ENCODE measurements at places on chromosomes 3 and 15.

DNA sequence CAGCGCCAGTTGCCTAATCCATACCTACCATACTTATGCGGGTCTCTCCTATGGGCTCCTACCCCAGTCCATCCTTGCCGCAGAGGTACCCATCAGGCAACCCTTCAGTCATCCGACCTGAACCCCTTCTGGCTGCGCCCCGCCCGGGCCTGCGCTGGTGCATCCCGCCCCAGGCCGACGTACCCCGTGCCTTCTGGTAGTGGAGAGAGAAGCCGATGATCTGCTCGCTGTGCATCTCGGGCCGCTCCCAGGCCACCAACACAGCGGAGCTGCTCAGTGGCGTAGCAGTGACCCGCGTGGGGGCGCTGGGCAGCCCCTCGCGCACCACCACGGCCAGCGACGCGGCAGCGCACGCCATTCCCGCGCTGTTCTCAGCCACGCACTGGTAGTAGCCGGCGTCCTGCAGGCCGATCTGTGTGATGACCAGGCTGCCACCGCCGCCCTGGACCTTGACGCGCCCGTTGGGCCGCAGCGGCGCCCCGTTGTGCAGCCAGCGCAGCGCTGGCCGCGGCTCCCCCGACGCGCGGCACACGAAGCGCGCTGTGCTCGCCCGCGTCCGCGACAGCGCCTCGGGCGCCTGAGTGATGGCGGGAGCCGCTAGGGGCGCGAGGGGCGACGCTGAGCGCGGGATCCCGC is 17.9 kb upstream of the IGDCC3 start:
- no peak for DNase-seq

DNA sequence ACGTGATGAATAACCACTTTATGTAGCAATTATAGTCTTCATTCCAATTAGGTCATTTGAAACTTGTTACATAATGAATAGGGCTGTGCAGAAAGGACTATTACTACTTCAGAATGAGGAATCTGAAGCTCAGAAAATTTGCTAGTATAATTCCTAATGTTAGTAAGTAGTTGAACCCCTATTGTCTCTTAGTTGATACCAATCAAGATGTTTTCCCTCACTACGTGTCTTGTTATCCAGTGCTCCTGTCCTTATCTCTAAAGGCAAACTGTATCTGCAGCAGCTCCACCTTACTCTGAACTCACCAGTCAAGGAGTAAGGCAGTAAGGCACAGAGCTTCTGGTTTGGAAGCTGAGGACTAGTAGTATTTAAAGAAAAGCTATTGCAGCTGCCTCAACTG is 32.0 kb downstream of the RAB11A start:
- DNase-seq: no peak

- no peak for DNase-seq
Measured at GRCh38 chr3:131901686-131902085, 133.1 kb downstream of the CPNE4 start.

- DNase-seq: no peak
Measured at GRCh38 chr3:149151843-149152242, 22.4 kb downstream of the HPS3 start.

- peak; percentile 53 for DNase-seq
Measured at GRCh38 chr3:196192524-196193051, 18.6 kb downstream of the ZDHHC19 start.

DNA sequence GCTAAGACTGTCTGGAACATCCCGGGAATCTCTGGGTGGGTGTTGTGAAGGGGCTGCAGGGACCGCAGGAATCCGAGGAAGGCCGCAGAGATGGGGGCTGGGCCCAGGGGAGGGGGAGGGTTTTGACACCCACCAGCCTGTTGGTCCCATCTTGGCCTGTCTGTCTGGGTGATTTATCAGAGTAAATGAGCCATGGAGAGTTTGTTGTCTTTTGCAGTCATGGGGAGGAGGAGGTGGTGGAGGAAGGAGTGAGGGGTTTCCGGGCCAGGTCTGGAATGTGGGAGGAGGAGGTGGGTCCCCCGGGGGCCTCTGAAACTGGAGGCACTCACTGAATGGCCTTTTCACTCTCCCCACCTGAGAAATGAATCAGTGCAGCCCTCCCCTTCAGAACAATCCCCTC is 11.5 kb downstream of the SEMA3F start:
- no peak for DNase-seq

GRCh38 chr15:88701561-88702095 is 62.8 kb downstream of the ISG20 start:
- no peak for DNase-seq

DNA sequence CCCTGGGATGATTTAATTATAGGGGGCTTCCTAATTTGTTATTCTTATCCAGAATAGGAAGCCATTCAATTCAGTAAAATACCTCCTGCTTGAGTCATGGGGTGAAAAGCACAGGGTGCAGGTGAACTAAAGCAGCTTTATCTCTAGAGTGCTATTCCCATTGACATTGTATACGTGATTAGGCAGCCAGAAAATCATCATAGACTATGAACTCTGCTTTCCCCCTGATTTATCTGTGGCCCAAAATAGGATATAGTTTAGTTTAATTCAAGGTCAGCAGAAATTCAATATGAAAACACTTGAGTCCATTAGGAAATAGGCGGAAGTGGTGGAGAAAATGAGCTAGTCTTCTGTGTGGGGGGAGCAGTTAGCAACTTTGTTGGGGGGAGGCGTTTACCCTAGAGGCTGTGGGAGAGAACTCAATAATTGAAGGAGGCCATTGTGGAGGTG is 18.2 kb upstream of the PRKCI start:
- DNase-seq: no peak

DNA sequence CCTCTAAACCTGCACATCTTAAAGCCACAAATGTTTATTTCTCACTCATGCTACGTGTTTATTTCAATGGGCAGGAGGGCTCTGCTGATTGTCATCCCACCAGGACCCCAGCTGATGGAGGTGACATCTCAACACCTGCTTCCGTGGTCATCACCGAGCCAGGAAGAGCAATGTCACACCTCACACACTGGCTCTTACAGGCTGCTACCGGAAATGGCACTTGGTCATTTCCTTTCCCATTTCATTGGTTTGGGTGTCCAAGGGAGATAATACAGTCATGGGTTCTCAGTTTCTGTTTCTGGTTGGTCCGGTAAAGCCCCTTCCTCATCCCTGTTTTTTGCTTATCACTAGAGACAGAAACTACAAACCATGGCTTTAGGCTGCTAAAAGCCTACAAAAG is 41.9 kb downstream of the ABHD2 start:
- DNase-seq: no peak

GRCh38 chr3:35505181-35505580 is 134.1 kb upstream of the ARPP21 start:
- DNase-seq: peak; percentile 40

GRCh38 chr3:66302288-66302687 is 81.5 kb downstream of the SLC25A26 start:
- DNase-seq: no peak

- peak; percentile 77 for DNase-seq
Measured at GRCh38 chr3:11655196-11655928, 11.6 kb upstream of the VGLL4 start.

- no peak for DNase-seq
Measured at GRCh38 chr15:47725906-47726305, 8.6 kb downstream of the SEMA6D start.

GRCh38 chr3:175082631-175083030 is 223.5 kb downstream of the NAALADL2 start:
- no peak for DNase-seq

DNA sequence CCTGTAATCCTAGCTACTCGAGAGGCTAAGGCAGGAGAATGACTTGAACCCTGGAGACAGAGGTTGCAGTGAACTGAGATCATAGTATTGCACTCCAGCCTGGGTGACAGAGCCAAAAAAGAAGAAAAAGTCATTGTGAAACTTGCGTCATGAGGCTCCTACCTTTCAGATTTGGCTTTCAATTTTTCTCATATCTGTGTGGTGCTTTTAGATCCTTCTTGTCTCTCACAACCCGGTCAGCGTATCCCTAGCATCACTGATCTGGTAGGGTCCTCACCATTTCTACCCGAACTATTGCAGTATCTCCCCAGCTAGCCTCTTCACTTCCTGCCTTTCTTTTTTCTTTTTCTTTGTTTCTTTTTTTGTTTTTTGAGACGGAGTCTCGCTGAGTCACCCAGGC is 21.6 kb upstream of the GCNT3 start:
- DNase-seq: no peak

DNA sequence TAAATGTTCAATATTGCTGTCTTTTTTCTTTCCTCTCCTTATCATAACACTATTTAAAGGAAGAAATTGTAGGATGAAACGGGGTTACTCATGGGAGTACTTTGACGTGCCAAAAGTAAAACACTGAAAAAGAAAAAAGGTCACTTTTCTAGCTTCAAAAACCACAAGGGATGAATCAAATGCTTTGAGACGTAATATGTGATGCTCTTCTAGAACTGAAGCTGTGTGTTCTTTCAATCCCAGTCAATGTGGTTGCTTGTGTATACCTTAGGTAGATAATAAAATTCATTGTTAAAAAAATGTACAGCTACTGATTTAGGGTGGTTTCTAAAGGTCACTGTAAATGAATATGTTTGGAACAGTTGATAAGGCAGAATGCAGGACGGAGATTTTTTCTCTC is 538.8 kb upstream of the ZNF717 start:
- no peak for DNase-seq

- DNase-seq: no peak
Measured at GRCh38 chr3:12508291-12508700, 24.0 kb downstream of the TSEN2 start.

- no peak for DNase-seq
Measured at GRCh38 chr3:132638706-132639105, 20.9 kb downstream of the ACAD11 start.

DNA sequence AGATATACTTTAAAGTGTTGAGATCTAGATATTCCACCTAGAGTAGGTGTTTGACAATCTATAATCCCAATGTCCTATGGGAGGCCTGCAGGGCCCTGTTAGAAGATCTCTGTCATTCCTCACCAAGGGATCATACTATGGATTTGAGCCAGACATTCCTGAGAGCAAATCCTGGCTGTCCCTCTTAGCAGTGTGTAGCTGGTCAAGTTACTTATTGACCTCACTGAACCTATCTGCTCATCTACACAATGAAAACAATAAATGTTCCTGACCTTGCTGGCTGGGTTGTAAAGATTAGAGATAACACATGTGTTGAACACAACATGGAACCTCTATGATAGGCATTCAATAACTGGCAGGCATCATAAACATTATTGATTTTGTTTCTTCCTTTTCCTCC is 265.6 kb upstream of the ATP11B start:
- no peak for DNase-seq

DNA sequence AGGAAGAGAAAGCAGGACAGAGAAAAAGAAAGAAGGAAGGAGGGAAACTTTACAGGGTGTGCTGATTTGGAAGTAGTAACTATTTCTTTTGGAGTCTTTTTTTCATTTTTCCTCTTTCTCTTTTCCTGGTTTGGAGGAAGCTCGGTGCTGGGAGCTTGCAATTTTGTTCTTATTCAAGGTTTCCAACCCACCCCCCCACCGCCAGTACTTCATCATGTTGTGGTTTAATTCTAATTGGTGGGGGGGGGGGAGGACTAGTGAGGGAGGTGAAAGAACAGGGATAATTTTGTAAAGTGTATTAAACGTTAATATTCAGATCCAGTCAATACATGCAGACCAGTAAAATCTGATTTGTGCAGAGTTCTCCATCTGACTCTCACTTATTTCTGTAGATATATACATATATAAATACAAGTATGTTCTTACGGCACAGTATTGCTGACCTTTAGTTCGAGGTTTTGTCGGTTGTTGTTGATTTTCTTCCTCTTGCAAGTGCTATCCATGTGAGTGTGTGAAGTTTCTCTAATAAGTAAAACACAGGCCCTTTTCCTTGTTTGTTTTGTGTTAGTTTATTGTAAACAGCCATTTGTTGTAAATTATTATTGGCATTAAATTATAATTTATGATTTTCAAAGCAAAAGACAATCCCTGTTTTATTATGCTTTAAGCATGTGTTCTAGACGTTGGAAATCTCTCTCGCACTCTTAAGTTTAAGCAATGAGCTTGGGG is 9.3 kb downstream of the NR2F2 start:
- DNase-seq: no peak

DNA sequence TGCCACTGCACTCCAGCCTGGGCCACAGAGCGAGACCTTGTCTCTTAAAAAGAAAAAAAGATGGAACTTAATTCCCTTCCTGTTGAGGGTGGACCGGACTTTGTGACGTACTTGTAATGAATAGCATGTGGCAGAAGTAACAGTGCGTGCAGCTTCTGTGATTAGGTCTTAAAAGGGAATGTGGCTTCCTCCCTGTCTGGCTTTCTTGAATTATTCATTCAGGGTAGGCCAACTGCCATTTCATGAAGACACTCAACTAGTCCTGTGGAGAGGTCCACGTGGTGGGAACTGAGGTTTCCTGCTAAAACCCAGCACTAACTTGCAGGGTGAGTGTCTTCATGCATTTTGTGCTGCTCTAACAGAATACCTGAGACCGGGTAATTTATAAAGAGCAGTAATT is 98.9 kb upstream of the PIAS1 start:
- DNase-seq: no peak

- no peak for DNase-seq
Measured at GRCh38 chr3:171966533-171967136, 72.7 kb upstream of the FNDC3B start.

DNA sequence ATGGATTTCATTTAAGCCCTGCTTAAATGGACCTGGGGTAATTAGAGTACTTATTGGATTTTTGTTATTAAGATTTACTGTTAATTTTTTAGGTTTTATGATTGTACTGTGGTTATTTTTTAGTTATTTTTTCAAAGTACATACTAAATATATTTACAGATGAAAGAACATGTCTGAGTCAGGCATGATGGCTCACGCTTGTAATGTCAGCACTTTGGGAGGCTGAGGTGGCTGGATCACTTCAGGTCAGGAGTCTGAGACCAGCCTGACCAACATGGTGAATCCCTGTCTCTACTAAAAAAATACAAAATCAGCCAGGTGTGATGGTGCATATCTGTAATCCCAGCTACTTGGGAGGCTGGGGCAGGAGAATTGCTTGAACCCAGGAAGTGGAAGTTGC is 16.2 kb upstream of the RPL24 start:
- no peak for DNase-seq

- no peak for DNase-seq
Measured at GRCh38 chr3:13493867-13494441, 13.8 kb downstream of the HDAC11 start.

DNA sequence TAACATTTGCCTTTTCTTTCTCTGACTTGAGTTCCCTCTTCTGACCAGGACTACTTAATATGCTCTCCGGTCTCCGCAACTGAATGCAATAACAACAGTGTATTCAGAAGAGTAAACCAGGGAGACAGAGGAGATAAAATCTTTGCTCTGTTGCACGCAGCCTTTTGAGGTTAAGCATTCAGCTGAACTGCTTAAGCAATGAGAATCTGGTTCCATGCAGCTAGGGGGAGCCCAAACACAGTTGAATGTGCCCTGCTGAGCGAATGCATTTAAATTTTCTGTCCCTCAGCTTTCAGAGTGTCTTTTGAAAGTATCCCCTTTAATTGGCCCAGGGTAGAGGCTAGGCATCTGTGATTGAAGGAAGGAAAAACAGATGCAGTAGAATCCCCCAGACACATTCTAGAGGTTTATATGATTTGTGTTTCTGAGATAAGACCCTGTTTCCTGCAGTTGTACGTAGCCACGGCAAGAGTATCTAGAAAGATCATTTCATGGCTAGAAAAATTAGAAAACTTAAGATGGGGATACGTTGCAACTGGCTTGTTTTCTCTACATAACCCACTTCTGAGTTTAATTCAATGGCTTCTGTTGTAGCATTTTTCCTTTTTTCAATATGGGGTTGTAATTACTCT is 309.6 kb downstream of the TUSC7 start:
- DNase-seq: peak; percentile 63
